Kidney epithelial cell (primary cell): ENCODE measurements at places on chromosomes 3 and 15. TPM values are rescaled to one million over a fixed set of nuclear protein-coding genes. Genes with fewer than 3 reads are reported as not detected.

ENTPD3 gene
- total RNA-seq = 0.21 and 0.29 TPM in 2 replicates

- no peak for DNase-seq
Observed at GRCh38 chr15:40746916-40747418, 8.1 kb downstream of the RMDN3 start.

DNA sequence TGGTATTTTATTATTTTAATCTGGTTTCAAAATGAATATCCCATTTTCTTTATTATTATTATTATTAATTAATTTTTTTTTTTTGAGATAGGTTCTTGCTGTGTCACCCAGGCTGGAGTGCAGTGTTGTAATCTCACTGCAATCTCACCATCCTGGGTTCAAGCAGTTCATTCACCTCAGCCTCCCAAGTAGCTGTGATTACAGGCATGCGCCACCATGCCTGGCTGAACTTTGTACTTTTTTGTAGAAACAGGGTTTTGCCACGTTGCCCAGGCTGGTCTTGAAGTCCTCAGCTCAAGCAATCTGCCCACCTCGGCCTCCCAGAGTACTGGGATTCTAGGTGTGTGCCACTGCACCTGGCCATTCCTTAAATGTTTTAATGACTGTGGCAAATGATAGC, 28.6 kb downstream of the DAG1 start:
- no peak for DNase-seq

DNA sequence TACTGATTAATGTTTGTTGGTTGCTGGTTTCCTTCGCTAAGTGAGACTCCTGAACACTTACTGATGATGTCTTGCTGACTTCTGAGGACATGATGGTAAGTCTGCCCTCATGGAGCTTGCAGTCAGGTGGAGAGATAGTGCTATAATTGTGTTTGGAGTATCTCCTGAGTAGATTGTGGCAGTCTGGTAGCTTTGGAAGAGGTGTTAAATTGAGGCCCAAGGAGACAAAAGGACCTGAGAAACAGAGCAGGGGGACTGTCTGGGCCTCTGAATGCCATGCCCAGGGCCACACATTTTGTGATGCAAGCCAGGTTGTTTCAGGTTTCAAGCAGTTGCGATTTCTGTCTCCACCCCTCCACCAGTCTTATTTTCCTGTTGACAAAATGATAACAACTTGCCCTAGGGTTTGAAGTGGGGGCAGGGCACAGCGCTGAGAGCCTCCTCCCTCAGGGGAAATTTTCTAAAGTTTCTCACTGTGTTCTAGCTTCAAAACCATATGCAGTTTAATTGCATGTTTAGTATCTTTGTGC, 16.7 kb downstream of the SMAD3 start:
- no peak for DNase-seq

- DNase-seq = no peak
Observed at GRCh38 chr15:68697711-68698690, 119.2 kb downstream of the CORO2B start.

GRCh38 chr3:172643506-172644179, 67.2 kb downstream of the NCEH1 start:
- DNase-seq = no peak

- DNase-seq = no peak
Observed at GRCh38 chr15:45183511-45183910, 4.3 kb downstream of the SHF start.
